Left cardiac atrium (tissue), 4 donors: ENCODE measurements at places on chromosomes 13 and 19. TPM values are rescaled to one million over a fixed set of nuclear protein-coding genes. Genes with fewer than 3 reads are reported as not detected.

Gene DAND5
- total RNA-seq: 5.2 TPM

- no peak for DNase-seq
Observed at GRCh38 chr19:58409010-58409790, 751 bp downstream of the ZNF584 start.

Gene ZIC2
- not detected for total RNA-seq

GRCh38 chr13:95474992-95475391 is 77.5 kb upstream of the CLDN10 start:
- DNase-seq: no peak

Gene GRK1
- total RNA-seq: 0.13 TPM

DNA sequence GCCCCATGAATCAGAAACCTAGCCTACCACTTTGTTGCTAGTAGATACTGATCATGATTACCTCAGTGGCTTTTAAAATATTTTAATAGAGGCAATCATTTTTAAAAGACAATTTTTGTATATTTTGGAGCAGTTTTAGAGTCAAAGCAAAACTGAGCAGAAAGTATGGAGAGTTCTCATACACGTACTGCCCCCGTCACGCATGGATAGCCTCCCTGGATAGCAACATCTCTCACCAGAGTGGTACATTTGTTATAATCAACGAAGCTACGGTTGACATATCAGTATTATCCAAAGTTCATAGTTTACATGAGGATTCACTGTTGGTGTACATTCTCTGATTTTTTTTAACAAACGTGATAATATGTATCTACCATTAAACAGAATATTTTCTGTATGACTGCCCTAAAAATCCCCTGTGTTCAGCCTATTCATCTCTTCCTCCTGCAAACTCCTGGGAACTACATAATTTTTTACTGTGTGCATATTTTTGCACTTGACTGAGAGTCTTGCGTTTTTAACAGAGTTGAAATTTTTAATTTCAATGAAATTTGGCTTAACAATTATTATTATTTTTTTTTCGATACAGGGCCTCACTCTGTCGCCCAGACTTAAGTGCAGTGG is 1436.8 kb upstream of the PCDH9 start:
- no peak for DNase-seq

GRCh38 chr13:43425234-43425633 is 361.5 kb downstream of the ENOX1 start:
- no peak for DNase-seq
